ENCODE measurements at places on chromosomes 7 and 10.

DNA sequence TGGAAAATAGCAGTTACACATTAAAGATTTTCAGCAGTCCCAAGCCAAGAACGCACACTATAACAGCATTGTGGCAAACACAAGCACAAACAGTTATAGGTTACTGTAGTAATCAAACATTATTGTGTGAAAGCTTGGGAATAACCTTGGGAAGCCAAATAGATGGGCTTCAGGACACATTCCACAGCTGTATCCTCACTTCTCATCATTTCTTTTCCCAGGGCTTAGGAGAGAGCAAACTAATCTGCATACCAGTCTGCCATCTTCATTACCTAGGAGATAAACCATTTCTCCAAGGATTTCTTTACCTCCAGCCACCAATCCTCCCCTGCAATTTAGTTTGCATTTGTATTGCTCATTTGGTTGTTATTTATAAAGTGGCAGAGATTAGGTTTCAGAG is 352.4 kb downstream of the SH2D4B start:
- DNase-seq: no peak

DNA sequence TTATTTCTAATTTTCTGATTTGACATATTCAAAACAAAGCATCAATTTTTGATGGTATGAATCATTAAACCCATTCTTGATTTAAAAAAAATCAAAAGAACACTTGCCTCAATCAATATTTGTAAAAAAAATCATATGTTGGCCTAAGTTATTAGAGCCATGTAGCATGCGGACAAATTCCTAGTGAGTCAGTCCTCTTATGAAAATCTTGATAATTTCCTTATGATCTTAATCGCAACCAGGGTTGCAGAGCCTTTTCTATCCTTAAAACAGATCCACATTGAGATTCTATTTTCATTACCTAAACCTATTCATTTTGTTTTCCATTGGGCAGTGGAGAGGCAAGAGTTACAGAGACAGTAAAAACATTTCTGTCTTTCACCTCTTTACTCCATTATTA is 203.2 kb downstream of the ARL4A start:
- DNase-seq: no peak

DNA sequence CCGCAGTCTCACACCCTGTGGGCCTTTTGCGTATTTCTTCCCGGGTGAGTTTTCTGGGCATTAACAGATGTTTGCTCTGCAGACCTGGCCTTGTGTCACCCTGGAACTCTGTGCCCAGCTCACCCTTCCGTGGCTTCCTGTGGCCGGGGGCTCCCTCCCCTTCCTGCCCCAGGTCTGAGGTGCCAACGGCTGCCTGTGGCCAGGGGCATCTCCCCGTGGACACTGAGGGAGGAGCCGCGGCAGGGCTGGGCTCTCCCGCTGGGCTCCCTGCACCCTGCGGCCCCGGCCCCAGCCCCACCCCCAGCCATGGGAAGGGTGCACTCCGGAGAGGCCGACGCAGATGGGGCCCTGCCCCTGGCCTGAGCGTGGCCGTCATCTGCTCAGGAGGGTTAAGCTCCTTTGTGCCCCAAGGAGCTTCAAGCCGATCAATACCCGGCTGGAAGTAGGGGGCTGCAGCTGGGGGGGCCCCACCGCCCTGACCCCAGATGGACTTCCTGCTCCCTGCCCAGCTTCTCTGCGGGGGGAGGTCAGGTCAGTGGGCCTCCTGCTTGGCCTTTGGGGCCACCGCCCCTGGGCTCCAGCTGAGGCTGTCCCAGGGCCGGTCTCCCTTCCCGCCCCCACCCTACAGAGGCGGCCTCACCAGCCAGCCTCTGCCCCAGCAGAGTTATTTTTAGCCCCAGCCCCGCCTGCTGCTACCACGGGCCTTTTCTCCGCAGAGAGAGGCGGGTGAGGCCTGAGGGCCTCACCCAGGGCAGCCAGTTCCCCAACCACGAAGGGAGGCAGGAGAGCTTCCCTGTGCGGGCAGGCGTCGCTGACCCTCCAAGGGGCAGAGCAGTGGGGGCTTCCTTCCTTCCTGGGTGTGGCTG is 24.2 kb downstream of the PWWP2B start:
- DNase-seq: peak; percentile 89

GRCh38 chr7:7104971-7105370 is 77.4 kb upstream of the C1GALT1 start:
- no peak for DNase-seq

GRCh38 chr7:151137076-151137675 is 30.3 kb downstream of the GBX1 start:
- DNase-seq: peak; percentile 0

GRCh38 chr10:131674130-131674529 is 226.7 kb upstream of the PPP2R2D start:
- no peak for DNase-seq

- DNase-seq: no peak
Measured at GRCh38 chr7:45237788-45238461, 80.3 kb downstream of the RAMP3 start.

- no peak for DNase-seq
Measured at GRCh38 chr7:115060095-115060870, 138.4 kb downstream of the MDFIC start.

DNA sequence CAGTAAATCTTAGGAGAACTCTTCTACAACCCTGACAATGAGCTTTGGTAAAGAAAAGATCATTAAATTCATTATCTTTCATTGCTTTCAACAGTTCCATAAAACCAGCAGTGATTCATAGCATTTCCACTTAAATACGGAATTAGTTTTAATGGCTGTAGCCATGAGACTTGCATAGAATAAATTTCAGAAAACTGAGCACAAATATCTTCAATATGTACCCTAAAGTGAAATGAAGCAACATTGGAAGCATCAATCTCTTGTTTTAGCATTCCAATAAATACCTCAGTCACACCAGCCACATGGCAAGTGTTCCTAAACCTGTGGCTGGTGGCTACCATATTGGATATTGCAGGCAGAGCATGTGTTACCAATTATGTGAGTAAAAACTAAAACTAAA is 3.6 kb upstream of the RARRES2 start:
- DNase-seq: no peak

GRCh38 chr10:107280293-107280692 is 115.8 kb upstream of the SORCS1 start:
- no peak for DNase-seq

DNA sequence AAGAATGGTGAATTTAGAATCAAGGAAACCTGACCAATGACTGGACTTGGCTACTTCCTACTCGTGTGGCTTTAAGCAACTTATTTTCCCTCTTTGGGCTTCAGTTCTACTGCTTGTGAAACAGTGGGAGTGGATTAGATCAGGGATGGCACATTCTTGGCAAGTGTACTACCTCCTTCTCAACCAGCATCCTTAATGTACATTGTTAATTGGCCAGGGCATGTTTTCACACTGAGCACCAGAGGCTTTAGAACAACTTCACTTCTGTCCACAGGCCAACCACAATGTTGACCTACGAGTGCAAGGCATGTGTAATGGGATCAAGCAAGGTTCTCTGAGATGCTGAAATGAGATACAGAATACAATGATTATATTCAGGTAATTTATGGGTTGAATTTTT is 315.3 kb downstream of the ADRA2A start:
- no peak for DNase-seq

GRCh38 chr7:32093415-32094408 is 23.5 kb upstream of the PDE1C start:
- DNase-seq: peak; percentile 36

GRCh38 chr7:82715344-82715743 is 271.8 kb upstream of the CACNA2D1 start:
- no peak for DNase-seq

DNA sequence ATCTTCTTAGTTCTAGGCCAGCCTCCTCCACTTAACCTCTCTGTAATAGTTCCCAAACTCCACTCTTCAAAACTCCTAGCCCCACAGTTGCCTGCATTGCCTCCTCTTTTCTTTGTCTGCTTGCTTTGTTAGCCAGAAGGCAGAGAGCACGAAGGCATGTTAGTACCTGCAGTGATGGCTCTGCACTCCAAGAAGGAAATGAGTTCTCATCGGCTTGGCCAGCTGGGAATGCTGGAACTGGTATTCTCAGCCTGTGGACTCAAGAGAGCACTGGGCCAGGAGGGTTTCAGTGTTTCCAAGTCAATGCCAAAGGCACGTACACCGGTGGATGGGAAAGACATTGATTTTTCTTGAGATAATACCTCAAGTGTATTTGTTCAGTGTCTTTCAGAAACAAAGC is 66.3 kb upstream of the HABP2 start:
- no peak for DNase-seq

DNA sequence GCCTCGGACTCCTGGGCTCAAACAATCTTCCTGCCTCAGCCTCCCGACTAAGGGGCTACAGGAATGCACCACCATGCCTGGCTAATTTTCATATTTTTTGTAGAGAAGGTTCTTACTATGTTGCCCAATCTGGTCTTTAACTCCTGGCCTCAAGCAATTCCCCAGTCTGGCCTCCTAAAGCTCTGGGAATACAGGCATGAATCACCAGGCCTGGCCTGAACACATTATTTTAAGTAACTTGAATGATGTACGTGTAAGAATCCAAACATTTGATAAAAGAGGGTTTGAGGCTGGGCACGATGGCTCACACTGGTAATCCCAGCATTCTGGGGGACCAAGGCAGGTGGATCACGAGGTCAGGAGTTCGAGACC is 13.0 kb upstream of the BAMBI start:
- no peak for DNase-seq

- no peak for DNase-seq
Measured at GRCh38 chr10:29012926-29013554, 275.8 kb upstream of the LYZL1 start.

- peak; percentile 92 for DNase-seq
Measured at GRCh38 chr10:79246209-79246581, 101.1 kb upstream of the PPIF start.

- peak; percentile 34 for DNase-seq
Measured at GRCh38 chr7:27179503-27180430, 5.3 kb downstream of the HOXA11 start.

- DNase-seq: no peak
Measured at GRCh38 chr10:59176241-59177030, at the start of gene PHYHIPL. PHYHIPL (plus strand) TSS chr10:59176643; CDS start chr10:59176854, 211 bp downstream.

- DNase-seq: no peak
Measured at GRCh38 chr7:37947138-37947940, 26.9 kb downstream of the EPDR1 start.

DNA sequence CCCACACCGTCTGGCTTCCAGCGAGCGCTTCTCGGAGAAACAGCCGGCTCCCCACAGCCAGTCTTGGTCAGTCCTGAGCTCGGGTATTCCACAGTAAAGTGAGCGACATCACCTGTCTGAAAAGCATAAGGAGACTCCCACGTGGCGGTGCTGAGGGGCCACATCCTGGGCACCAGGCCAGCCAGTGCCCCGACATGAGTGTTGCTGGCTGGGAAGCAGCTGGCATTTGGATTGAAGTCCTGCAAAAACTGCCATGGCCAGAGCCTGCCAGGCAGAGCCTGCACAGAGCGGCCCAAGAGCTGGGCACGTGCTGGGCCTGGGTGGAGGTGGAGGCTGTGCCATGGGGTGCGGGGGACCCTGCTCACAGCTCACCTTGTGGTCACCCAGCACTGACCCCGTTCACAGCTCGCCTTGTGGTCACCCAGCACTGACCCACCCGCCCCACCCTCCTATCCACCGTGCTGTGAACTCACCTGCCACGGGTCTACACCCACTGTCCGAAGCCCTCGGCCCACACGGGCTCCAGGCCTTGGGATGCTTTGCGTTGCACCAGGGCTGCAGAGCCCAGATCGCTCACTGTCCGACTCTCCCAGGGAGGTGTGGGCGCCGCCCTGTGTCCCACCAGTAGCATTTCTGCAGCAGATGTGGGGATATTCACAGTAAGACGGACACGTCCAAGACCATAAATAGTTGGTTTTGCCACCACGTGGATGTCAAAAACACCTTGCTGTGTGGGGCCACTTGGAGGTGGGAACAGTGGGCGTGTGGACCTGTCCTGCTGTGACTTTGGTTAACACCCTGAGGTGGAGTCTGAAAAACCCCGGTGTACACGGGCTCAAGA is 48.8 kb downstream of the PITRM1 start:
- DNase-seq: peak; percentile 80

DNA sequence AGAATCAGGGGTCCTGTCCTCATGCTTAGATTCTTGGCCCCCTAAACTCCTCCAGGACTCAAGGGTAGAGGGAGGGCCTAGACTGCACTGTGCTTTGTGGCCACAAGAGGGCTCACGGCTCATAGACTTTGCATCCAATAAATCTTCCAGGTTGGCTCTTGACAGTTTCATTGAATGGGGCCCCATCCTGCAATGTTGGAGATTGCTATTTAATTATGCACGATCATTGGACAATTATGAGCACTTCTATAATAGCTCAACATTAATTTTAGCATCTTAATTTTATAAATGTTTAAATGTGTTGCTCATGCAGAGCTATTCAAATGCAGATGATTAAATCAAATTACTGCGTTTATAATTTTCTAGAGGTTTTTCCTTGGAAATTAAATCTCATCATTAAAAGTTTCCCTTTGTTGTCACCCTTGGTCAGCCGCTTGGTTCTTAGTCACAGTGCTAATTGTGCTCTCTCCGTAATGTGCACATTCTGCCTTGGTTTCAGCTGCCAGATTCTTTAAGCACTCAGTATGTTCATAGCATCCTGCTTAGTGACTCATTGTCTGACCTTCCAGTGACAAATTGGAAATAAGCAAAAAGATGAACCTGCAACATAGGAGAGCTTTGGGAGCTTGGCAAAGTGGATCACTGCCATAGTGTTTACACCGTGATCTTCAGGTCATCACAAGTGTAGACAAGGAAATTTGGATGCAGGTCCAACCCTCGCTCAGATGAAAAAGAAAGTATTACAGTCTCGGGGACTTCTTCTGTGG is 33.4 kb upstream of the PLPP4 start:
- DNase-seq: peak; percentile 54

DNA sequence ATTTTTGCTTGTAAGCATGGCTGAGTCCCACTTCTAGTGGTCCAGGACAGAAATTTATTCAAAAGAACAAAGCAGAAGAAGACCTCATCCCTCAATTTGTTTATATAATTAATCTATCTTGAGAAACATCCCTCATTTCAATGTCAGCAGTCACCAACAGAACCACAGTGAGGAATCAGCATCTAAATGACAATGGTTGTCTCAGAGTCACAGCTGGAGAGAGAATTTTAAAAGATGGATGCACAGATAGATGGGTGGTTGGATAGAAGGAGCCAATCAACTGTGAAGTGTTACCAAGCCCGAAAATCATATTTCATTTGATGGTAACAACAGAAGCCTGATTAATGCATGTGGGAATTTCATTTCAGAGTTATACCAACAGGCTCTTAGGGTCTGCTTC is 55.0 kb downstream of the ICA1 start:
- no peak for DNase-seq

- DNase-seq: no peak
Measured at GRCh38 chr10:110323503-110323902, 18.8 kb upstream of the SMNDC1 start.

DNA sequence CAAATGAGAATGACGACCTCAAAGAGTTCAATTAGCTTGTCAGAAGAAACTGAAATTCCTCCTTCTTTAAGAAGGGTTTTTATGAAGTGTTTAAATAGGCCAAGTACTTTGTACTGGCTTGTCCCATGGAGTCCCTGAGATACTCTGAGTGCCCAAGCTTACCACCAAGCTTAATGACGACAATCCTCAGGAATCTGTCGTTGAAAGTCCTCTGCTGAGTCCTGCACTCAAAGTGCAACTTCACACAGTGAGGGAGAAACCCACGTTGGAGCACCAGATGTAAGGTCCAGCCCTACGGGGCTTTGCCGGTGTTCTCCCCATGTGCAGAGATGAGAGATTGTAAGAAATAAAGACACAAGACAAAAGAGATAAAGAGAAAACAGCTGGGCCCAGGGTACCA is 42.8 kb upstream of the AKR1C2 start:
- no peak for DNase-seq

All from thyroid gland (tissue), 4 donors.